ENCODE measurements at places on chromosomes 7 and 10. TPM values are rescaled to one million over a fixed set of nuclear protein-coding genes. Genes with fewer than 3 reads are reported as not detected.

DNA sequence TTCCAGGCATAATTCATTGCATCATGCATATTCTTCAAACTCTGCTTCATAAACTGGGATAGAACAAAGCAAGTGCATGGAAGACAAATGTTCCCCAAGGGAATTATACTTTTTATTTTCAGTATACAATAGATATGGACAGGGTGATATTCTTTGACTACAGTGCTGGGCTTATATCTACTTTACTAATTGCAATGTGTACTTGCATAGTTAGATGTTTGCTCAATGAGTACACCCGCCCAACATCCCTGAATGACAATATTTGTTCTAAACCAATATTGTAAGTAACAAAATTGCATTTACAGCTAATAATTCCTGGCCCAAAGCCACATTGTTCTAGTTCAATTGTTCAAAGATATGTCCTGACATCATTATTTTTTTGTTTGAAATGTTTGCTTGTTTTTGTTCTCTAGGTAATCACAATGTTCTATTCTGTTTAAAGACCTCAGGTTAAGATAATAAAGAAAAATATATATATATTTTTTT lies 171.4 kb downstream of the PTN start:
- no peaks in the 10 kb centered on the region for H3K4me1 ChIP-seq
- no peaks in the 10 kb centered on the region for H3K36me3 ChIP-seq
- H3K27me3 ChIP-seq: no peaks in the 10 kb centered on the region
- H3K4me3 ChIP-seq: no peak overlapping the region
- no peak overlapping the region for H3K27ac ChIP-seq

DNA sequence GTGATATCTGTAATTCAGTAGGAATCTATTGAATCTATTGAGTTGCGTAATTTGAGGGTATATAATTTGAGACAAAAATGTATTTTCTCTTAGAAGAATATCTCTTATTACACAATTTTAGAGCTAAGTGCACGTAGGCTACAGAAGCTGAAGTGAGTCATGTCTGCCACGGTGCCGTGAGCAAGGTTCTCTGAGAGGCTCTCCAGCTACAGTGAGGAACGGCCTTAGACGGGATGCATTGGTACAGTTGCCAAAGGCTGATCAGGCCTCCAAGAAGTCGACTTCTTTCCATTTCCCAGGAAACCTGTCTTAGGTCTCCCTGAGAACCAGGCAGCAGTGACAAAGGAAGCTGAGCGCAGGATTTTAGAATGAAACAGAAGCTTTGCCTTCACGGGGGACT lies 28.6 kb downstream of the TCERG1L start:
- H3K4me3 ChIP-seq: no peak overlapping the region
- no peaks in the 10 kb centered on the region for H3K4me1 ChIP-seq
- no peaks in the 10 kb centered on the region for H3K27me3 ChIP-seq
- no peak overlapping the region for H3K27ac ChIP-seq
- H3K36me3 ChIP-seq: no peaks in the 10 kb centered on the region

- DNase-seq: no peak
- H3K27ac ChIP-seq: no peak overlapping the region
- H3K36me3 ChIP-seq: no peaks in the 10 kb centered on the region
- H3K27me3 ChIP-seq: no peaks in the 10 kb centered on the region
- no peaks in the 10 kb centered on the region for H3K4me1 ChIP-seq
These were observed 12.8 kb downstream of the GCK start for GRCh38 chr7:44176486-44176885.

Gene RHOBTB1
- total RNA-seq: 38.9 TPM
